ENCODE measurements at places on chromosomes 4 and X.
A peak's percentile ranks its signal among the peaks of the same experiment; 100 is the strongest.

- no peak for DNase-seq
Observed at GRCh38 chrX:133813971-133814370, 171.4 kb downstream of the GPC3 start.

GRCh38 chr4:36255577-36255976 lies 11.3 kb upstream of the ARAP2 start:
- peak; percentile 43 for DNase-seq

DNA sequence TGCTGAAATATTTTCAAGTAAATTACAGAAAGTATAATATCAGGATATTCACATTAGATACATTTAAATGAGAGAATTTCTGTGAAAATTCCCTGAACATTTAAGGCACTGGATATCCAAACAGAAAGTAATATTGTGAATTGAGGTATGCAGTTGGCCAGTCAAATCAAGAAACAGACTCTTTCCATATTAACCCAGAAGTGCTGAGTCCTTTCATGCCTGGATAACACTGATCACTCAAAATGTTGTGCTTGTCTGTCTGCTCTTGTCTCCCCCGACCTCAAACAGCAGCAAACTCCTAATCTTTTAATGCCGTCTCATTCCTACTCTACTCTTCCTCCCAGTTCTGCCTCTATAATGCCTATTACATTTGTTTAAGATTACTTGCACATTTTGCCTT lies 51.2 kb downstream of the TBC1D9 start:
- DNase-seq = no peak

DNA sequence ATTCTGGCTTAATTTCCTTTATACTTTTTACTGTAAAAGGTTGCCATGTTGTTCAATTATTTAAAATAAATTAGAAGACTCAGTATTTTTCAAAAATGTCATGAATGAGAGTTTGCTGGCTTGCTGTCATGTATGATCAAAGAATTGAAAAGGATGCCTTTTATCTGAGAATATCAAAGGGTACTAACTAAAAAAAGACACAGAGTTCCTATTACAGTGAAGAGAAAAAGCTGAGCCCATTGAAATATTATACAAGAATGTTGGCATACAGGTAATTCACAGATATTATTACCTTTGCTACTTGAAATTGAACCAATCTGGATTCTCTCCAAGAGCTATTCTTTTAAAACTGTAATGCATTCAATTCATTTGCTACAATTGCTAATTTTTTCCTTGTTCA lies 200.0 kb downstream of the PPP3CA start:
- DNase-seq = no peak

- no peak for DNase-seq
Observed at GRCh38 chrX:19811807-19812604, 75.4 kb downstream of the SH3KBP1 start.

GRCh38 chr4:115332078-115332477 lies 218.7 kb upstream of the NDST4 start:
- DNase-seq = no peak

DNA sequence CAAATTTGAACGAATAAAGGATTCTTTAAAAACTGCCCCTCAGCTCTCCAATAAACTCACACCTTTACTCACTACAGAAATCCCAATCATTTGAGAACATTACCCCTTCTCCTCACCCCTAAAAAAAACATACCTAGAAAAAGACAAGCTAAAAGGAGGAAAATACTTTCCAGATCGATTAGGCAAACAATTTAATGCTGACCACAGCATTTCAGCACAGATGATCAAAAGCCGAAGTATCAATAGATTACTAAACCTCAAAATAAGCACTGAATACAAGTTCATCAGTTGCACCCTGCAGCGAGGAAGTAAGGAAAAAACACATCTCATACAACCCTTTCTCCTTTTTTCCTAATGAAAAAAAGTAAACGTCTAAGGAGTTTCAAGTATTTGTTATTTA lies 65.5 kb downstream of the MBNL3 start:
- no peak for DNase-seq
